ENCODE measurements at places on chromosomes 2 and 18. TPM values are rescaled to one million over a fixed set of nuclear protein-coding genes. Genes with fewer than 3 reads are reported as not detected.

Gene C2orf80
- not detected for total RNA-seq

Gene CYP27A1
- 0.20 TPM for total RNA-seq

Gene GREB1
- 3.7 TPM for total RNA-seq

Gene HSBP1L1
- 15.3 TPM for total RNA-seq

Gene DOCK10
- total RNA-seq: 33.5 TPM

Gene LDLRAD4
- 1.5 TPM for total RNA-seq

Gene LOXHD1
- total RNA-seq: not detected

Gene CCDC74B
- total RNA-seq: 5.7 TPM

Gene CCL20
- total RNA-seq: 5.9 TPM

Gene MOGAT1
- not detected for total RNA-seq

Gene RMND5A
- total RNA-seq: 19.6 TPM

Gene TOGARAM2
- not detected for total RNA-seq

Gene TUBA3E
- total RNA-seq: 0.78 TPM

Gene OSR1
- 5.8 TPM for total RNA-seq

Gene SLC4A5
- total RNA-seq: 0.11 TPM

Gene IL36G
- total RNA-seq: not detected

Gene PARD3B
- total RNA-seq: 0.83 TPM

Gene NT5C1B
- total RNA-seq: not detected

Gene RMC1
- total RNA-seq: 18.9 TPM

Gene ANO7
- 2.2 TPM for total RNA-seq

Gene SCN9A
- 4.8 TPM for total RNA-seq

Gene GPR55
- not detected for total RNA-seq

Gene SERPINE2
- total RNA-seq: 170 TPM

Gene CXCR1
- total RNA-seq: not detected

Gene PIEZO2
- total RNA-seq: 1.3 TPM

Gene SERPINB4
- not detected for total RNA-seq

Gene GRP
- total RNA-seq: not detected

Gene SPC25
- 20.1 TPM for total RNA-seq

Gene COLEC11
- total RNA-seq: 0.40 TPM

Gene COMMD1
- total RNA-seq: 39.7 TPM

Gene RIT2
- total RNA-seq: not detected

Gene GPAT2
- total RNA-seq: not detected

Gene CNTNAP5
- not detected for total RNA-seq

Gene DARS1
- total RNA-seq: 52.3 TPM

All from A549 treated with ZK216348 at 1 μM for 4 hours (cell line).